AG09319 (cell line): ENCODE measurements at places on chromosomes 1 and 21.
A peak's percentile ranks its signal among the peaks of the same experiment; 100 is the strongest.

DNA sequence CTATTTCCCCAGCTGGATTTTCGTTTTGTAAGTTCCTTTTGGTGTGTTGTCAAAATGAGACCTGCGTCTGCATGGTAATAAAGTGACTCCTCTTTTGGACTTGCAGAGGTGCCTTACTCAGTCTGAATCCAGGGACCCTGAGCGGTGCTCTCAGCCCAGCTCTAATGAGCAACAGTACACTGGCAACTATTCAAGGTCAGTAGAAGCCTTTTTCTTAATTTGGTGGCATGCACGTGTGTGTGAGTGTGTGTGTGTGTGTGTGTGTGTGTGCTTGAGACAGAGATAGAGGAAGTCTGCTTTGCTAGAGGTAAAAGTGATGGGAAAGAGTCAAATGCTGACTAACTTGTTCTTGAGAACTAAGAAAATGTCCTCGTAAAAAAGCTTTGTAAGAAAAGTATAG is 105.4 kb downstream of the CD247 start:
- no peak for DNase-seq

DNA sequence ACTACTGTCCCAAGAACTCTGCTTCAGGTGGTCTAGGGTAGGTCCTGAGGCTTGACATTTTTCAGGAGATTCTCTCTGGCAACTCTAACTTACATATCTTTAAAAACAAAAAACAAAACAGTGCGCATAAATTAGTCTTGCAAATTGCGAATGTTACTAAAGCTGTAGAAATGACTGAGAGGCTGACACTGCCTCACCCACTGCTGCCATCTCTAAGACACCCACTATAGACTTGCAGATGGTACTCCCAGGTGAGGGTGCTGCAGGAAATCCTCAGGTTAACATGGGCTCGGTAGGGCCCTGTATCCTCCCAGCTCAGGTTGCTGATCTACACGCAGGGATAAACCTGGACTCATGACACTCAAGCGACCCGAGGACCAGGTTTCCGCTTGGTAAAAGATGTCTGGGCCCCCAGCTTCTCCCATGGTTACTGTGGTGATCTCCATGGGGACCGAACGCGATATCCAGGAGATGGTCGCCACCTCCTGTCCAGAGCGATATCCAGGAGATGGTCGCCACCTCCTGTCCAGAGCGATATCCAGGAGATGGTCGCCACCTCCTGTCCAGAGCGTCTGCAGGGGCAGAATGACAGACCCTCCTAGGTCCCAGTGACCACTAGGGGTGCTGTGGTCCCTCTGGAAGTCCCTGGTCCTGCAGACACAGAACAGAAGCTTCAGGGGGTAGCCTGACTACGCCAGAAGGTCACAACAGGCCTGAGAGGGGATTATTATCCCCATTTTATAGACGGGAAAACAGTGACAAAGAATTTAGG is 16.2 kb upstream of the LY9 start:
- no peak for DNase-seq

GRCh38 chr1:152743371-152744145 is 14.3 kb upstream of the KPRP start:
- DNase-seq, result no peak

DNA sequence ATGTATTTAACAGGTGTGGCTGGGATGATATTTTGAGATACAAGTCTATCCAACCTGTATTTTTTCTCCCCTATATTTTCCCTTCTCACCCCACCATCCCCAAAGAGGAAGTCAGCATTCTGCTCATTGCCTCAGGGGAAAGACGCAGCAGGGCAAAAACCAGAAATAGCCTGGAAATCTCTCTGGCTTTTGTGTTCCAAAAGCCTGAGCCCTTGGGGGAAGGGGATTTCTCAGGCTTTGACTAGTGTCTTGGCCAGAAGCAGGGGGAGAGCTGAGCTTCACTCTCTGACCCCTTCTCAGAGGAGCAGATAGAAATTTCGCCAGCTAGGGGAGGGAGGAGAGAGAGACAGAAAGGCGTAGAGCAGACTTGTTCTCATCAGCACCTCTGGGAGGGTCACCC is 244.7 kb downstream of the RRAGC start:
- no peak for DNase-seq

- DNase-seq, result peak; percentile 75
These were observed at the start of gene CAPZB for GRCh38 chr1:19485362-19486187. Gene CAPZB (minus strand): TSS chr1:19485539. CDS start chr1:19485438, 101 bp downstream.

DNA sequence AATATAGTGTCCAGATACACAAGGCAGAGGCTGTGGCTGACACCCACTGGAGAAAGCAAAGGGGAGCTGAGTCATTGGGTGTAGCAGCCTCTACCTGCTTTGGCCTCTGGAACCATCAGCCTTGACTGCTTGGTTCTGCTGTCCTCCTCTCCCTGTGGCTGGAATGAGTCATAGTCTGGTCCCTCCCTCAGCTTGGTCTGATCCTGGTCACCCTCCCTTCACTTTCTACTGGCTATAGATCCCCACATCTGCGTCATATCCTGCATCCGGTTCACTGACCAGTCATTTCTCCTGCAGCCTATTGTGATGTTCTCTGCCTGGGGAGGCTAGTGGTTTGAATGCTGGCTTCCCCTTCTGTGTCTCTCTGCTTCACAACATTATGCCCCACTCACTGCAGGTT is 372.8 kb upstream of the DAB1 start:
- no peak for DNase-seq

GRCh38 chr1:212042436-212042835 is 6.9 kb downstream of the DTL start:
- DNase-seq, result no peak

- DNase-seq, result no peak
These were observed 55.9 kb downstream of the MT1HL1 start for GRCh38 chr1:236948381-236948780.
